Activated naive CD8-positive, alpha-beta T cell treated with anti-CD3 and anti-CD28 coated beads, Interleukin-2, amount 10 ng/mL, durations not matched to agents 7 days and 5 days (primary cell): ENCODE measurements at places on chromosomes 7 and 10. TPM values are rescaled to one million over a fixed set of nuclear protein-coding genes. Genes with fewer than 3 reads are reported as not detected.

Gene FBXO24
- total RNA-seq: 1.2 TPM

Gene SEMA4G
- 1.2 TPM for total RNA-seq

Gene PLEKHS1
- total RNA-seq: not detected

Gene HERC4
- total RNA-seq: 71.5 TPM

Gene ELOVL3
- total RNA-seq: not detected

Gene SPAM1
- not detected for total RNA-seq

Gene PHKG1
- total RNA-seq: 2.4 TPM

Gene CDH23
- 3.7 TPM for total RNA-seq

Gene GOLGA7B
- total RNA-seq: 12.0 TPM

Gene ELN
- total RNA-seq: not detected

Gene KIAA1549
- total RNA-seq: 1.1 TPM

Gene GALNT17
- not detected for total RNA-seq

Gene PBLD
- total RNA-seq: 1.9 TPM

Gene TDRD1
- total RNA-seq: 0.20 TPM

Gene ZNF117
- 7.2 TPM for total RNA-seq

Gene EPHA1
- 27.3 TPM for total RNA-seq

Gene ZWINT
- 67.1 TPM for total RNA-seq

Gene DDC
- not detected for total RNA-seq

Gene CLEC2L
- total RNA-seq: not detected

Gene HHEX
- 0.37 TPM for total RNA-seq

Gene WEE2
- total RNA-seq: not detected

Gene CYP2E1
- 0.65 TPM for total RNA-seq

Gene IGFBP1
- not detected for total RNA-seq

Gene KIF5B
- total RNA-seq: 59.4 TPM

Gene HOXA10
- not detected for total RNA-seq

Gene GLCCI1
- total RNA-seq: 38.1 TPM

Gene CHRM2
- total RNA-seq: not detected

Gene RPEL1
- not detected for total RNA-seq
